Stimulated activated CD4-positive, alpha-beta T cell treated with anti-CD3 and anti-CD28 coated beads, Interleukin-2, amount 100 ng/mL, for 24 hours (primary cell): ENCODE measurements at places on chromosomes 7 and 10.

DNA sequence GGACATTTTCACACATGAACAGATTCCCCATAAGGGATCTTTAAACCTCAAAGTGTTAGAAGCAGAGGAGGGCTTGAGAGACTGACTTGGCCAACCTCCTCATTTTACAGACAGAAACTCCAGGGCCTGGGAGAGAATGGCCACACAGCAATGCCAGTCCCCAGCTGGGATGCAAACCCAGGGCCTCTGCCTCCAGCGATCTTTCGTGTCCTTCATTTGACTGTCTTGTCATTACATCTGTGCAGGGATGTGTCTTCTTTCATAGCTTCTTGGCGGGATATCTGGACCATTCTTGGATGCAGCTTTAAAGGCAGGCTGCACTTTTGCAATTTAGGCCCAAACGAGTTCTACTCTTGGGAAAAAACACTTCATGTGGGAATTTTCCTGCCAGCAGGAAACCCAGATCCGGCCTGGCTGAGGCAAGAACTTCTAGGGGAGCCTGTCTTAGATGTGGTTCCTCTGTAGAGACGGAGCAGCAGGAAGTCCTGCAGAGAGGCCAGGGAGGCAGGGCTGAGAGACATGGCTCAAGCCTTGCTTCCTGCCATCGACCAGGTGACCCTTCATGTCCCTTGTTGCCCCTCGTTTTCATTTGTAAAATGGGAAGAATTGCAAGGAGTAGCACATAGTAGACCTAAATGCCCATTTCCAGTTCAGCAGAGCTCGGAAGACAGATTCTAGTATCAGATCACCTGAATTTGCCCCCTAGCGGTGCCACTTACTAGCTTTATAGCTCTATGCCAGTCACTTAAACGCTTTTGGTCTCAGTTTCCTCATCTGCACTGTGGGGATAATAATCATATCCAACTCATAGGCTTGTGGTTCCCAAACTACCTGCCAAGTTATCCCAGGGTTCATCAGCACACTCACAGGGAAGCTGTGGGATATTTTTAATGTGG is 43.9 kb upstream of the SLC29A3 start:
- DNase-seq: no peak

- DNase-seq: no peak
Measured at GRCh38 chr10:32379318-32379949, 32.5 kb upstream of the EPC1 start.

GRCh38 chr7:41448104-41448503 is 254.8 kb downstream of the INHBA start:
- no peak for DNase-seq

- DNase-seq: no peak
Measured at GRCh38 chr10:50469288-50469687, 154.5 kb downstream of the SGMS1 start.

DNA sequence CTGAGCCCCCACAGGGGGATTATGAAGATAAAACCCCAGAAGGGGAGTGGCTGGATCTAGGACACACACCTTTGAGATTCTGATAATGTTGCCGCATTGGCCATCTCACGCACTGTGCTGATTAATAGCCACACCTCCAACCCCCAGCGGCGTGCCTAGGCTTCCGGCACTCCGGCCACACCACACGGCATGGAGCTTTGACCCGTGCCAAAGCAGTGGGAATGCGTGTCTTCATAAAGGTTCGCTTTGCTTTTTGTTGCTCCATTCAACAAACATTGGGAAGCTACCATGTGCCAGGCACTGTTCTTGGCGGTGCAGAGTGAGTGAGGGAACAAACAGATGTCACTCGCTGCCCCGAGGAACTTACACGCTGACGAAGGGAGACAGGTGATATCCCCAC is 117.6 kb downstream of the TCERG1L start:
- DNase-seq: no peak

GRCh38 chr10:33056828-33057596 is 99.0 kb upstream of the ITGB1 start:
- DNase-seq: no peak

GRCh38 chr7:114670676-114671075 is 251.2 kb upstream of the MDFIC start:
- DNase-seq: no peak

DNA sequence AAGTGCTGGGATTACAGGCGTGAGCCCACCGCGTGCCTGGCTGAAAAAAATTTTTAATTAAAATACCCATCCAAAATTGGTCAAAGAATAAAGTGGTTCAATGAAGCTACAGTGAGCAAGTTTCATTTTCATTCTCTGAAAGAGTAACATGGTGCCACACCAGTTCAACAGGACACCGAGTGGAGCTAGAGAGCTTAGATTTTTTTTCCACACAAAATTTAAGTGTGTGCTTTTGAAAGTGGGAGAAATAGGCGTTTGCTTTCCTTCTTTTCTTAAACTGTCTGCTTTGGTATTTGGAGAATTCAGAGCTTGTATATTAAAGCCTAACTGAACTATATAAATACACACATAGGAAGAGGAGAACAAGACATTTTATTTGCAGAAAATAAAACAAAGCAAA is 43.4 kb downstream of the BPGM start:
- DNase-seq: no peak

GRCh38 chr10:12594448-12594944 is 245.1 kb downstream of the CAMK1D start:
- DNase-seq: peak; percentile 26

GRCh38 chr7:51501620-51502019 is 185.0 kb upstream of the COBL start:
- DNase-seq: no peak

GRCh38 chr10:116490028-116490662 is 55.6 kb upstream of the PNLIP start:
- DNase-seq: no peak

DNA sequence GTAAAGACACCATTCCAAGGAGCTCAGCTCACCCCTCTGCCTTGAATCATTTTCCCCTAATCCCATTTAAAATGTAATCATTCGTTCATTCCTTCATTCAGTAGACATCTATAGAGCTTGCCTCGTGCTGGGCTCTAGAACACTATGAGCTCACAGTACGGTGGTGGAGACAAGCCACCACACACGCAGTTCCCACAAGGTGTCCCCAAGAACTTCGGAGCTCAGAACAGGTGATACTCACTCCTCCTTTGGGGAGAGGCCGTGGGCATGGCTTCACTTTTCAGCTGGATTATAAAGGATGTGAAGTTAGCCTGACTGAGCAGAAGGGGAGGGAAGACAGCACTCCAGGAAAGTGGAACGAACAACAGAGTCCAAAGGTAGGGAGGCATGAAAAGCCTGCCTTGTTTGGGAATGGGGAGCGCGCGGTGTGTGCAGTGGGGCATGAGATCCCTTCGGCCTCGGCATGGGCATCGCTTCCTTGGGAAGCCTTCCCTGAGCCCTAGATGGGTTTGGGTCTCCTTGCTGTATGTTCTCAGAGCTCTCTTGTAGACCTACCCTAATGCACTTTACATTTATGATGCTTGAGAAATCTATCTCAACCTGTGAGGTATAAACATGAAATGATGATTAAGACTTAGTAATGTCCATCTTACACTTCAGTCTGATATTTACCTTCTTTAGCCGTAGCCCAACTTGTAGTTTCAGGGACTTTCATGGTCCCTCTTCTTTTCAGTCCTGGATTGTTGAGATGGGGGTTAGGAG is 809 bp upstream of the OGA start:
- DNase-seq: peak; percentile 37

DNA sequence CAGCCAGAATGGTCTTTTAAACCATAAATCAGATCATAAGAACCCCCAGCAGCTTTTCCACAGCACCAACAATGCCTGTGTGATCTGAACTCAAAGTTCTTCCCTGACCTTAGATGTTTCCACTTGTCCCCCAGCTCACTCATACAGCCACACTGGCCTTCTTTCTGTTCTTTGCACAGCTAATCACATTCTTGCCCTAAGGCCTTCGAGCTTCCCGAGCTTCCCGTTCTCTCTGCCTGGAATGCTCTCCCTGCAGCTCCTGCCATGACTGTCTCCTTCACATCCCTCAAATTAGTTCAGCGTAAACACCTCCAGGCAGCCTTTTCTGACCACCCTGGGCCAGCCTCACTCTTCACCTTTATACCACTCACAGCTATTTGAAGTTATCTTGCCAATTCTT is 166.8 kb upstream of the NFE2L3 start:
- DNase-seq: no peak

DNA sequence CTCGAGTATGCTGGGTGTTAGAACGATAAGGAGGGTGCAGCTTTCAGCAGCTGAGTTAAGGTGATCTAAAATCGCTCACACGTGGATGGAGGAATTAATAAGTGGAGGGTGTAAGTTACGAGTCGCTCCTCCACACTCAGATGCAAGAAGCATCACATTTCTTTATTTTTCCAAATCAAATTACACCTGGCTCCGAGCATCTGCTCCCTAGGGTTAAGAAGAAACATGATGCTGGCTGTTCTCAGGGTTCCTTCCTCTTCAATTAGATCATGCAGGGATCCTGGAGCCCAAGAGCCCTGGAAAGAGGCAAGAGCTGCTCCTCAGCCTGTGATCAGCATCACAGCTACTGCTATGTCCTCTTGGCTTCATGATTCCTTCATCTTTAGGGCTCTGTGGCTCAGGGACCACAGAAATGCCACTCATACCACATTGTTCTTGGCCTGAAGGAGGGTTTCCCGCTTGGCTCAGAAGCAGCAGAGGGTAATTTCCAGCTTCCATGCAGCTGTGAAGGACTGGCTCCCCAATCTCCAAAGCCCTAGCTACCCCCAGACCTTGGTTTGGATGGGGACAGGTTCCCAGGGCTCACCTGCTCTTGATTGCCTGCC is 235.9 kb upstream of the ZNF32 start:
- DNase-seq: no peak

DNA sequence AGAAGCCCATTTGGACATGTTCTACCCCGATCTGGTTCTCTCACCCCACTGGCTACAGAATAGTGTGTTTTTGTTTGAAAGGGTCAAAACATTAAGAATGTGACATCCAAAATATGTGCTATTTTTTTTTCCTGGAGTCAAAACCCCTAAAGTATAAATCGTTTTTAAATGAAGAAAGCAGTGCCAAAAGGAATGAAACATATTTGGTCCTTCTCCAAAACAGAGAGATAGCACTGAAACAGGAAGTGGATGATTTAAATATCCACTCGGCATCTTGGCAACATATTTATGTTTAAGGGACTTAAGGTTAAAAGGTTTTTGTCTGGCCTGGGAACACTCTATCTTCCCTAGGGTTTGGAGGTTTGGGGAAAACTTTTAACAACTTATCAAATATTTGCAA is 32.3 kb downstream of the CALD1 start:
- no peak for DNase-seq

DNA sequence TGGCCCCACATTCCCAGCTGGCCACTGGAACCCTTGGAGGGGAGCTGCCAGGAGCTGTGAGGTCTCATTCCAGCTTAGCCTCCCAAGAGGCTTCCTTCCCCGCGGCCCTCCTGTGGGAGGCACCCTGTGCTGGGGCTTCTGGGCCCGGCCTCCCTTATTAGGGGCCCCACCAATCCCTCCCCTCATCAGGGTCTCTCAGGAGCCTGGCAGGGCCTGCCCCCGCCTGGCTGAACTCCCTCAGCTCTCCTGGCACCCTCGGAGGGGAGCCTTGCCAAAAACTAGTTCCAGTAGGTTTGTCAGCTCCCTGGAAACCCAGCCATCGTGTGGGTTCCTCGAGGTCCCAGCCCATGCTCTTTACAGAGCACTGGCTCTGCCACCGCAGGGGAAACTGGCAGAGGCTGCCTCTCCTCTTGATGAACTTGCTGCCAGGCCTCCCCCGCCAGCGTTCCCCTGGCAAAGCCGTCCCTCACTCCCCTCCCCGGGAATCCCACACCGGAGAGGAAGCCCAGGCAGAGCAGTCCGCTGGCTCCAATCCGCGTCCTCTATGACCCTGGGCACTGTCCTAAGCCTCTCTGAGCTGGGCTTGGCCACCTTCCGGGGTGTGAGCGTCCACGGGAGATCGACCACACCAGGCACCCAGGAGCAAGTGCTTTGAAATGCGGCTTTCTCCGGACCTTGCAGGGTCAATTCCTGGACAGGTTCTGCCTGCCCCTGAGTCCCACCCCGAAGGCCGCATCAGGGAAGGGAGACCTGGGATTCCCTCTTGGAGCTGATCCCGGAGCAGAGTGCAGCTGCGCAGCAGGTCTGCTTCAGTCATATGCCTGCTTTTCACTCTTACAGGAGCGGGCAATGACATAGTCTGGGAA is 139.8 kb downstream of the ARHGAP22 start:
- no peak for DNase-seq

DNA sequence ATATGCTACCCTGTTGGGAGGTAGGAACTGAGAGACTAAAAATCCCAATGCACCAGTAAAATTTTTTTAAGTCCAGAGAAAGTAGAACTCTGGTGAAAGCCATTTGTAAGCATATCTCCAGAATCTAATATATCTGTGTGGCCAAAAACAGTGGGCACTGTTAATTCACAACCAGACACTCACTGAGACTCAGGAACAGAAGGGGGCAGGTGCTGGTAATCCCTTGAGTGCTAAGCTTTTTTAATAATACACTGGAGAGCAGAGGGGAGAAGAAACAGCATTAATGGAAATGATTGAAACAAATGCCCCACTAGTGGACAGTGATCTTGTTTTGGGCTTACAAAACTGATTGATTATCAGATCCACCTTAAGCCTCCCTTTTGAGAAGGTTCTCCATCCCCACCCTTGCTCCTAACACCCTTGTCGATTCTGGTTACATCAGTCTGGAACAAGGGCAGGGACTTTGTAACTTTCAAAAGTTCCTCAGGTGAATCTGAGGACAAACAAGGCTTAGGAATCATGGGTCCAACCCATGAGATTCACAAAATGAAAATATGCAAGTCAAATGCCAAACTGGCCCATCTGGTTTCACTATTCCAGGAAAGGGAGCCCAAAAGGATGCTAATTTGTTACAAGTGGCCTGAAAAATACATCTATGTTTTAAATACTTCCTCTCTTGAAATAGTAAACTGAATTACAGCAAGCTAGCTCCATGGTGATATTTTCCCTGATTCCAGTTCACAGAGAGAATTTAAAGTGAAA is 29.7 kb downstream of the PLXNA4 start:
- DNase-seq: no peak

DNA sequence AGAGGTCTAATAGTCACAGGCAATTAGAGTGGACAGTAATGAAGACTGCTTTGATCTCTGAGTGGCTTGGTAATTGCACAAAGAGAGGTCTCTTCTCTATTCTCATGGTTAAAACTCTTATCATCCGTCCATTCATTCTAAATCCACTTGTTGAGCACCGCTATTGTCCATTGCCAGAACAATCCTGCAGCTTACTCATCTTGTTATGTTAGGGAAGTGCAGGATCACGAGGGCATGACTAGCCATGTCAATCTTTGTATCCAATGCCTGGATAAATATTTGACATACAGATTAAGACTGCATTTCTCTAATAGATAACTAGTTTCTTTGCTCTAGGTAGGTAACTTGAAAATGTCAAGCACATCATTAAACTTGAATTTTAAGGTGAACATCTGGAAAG is 14.9 kb downstream of the SFTPD start:
- no peak for DNase-seq

DNA sequence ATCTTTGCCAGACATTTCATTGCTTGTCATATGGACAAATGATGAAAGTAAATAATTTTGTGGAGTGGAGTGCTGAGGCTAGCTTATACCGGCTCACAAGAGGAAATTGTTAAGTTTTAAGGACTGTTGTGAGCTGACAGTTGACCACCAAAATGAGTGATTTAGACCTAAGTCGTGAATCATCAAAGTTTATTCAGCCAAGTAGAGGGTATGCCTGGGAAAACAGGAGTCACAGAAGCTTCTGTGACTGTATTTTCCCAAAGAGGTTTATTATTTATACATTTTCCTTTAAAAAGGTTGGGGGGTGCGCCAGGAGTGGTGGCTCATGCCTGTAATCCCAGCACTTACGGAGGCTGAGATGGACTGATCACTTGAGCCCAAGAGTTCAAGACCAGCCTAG is 21.8 kb downstream of the MRPS24 start:
- no peak for DNase-seq

GRCh38 chr10:44835300-44835699 is 75.8 kb upstream of the TMEM72 start:
- no peak for DNase-seq

GRCh38 chr7:9391221-9391620 is 957.8 kb downstream of the NXPH1 start:
- no peak for DNase-seq
